ENCODE measurements at places on chromosomes 1 and 21.

- no peak for DNase-seq
Observed at GRCh38 chr1:161439280-161440232, 65.7 kb upstream of the FCGR2A start.

GRCh38 chr1:938711-939489 is 15.2 kb downstream of the SAMD11 start:
- no peak for DNase-seq

GRCh38 chr1:238499021-238499420 is 608.3 kb upstream of the ZP4 start:
- DNase-seq, result no peak

- DNase-seq, result peak; percentile 62
Observed at GRCh38 chr1:61453111-61453961, 271.6 kb downstream of the TM2D1 start.

DNA sequence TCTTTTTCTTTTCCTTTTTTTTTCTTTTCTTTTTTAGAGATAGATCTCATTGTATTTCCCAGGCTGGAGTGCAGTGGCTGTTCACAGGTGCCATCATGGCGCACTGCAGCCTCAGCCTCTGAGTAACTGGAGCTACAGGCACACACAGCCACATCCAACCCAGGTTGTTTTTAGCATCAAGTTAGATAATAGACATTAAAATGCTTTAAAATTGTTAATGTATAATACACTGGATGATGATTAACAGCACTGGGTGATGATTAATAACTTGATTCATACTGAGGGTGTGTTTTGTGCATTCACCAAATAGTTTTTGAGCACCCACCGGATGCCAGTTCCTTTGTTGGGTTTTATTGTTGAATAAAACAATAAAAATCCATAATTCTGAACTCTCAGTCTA is 75.2 kb downstream of the BEND5 start:
- no peak for DNase-seq

DNA sequence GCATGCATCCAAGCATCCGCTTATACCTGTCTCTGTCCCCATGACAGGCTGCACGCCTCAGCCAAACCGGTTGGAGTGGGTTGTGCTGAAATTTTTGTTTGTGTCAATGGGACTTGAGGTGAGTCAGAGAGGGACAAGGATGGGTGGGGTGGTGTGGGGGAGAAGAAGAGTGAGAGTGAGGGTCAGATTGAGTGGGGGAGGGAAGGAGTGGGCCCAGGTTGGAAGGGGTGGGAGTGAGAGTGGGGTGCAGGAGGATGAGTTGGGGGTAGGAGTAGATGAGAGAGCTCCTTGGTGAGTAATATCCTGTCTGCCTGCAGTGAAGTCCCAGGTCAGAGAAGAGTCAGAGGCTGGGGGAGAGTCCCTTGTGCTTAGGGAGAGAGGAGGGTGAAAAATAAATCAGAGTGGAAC is 3.3 kb upstream of the NECTIN4 start:
- no peak for DNase-seq

DNA sequence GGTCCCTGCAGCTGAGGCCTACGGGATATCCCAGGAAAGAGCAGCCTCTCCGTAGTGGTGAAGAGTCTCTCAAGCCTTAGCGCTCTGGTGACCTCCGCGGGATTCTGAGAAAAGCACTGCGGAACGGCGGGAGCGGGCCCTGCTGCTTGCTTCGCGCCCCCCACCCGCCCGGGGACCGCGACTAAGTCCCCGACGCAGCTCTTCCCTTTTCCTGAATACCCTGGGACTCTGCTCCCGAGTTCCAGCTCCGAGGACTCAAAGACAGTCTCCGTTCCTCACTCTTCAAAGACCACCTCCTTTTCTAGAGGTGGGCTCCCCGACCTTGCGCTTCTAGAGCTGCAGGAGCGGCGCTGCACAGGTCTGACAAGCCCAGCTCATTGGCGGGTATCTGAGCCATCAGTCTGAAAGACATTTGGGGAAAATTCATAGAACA is 3.6 kb upstream of the PRRX1 start:
- DNase-seq, result no peak

DNA sequence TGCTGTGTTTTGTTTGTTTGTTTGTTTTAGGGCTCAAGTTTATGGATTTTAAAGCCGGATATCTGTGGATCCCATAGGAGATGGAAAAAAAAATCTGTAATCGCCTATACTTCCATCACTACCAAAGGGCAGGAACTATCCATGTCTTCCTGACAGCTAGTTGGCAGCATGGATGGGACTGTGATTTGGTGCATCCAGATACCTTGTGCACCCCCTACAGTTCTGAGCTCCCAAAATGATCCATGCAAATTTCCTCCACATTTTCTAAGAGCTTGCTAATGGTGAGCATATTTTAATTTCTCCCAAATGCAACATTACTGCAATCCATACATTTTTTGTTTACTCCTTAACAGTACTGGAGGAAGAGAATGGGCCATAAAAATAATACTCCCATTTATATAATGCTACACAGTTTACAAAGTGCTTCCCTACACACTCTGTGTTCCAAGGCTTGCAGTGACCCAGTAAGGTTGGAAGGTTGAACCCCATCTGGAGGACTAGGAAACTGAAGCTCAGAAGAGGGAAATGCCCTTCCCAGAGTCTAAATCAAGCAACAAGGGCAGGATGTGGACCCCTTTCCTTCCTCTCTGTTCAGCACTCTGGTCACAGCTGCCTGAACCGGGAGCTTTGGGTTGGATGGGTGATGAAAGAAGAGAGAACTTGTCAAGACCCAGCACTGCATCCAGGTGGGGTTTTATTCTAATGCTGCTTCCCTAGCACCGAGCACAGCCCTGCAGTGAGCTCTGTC is 48.0 kb downstream of the CAPN8 start:
- no peak for DNase-seq

- no peak for DNase-seq
Observed at GRCh38 chr1:26182383-26182696, 5.0 kb downstream of the CNKSR1 start.

GRCh38 chr1:35603468-35603867 is 30.4 kb downstream of the TFAP2E start:
- DNase-seq, result no peak

GRCh38 chr21:41601573-41602368 is 93.8 kb upstream of the TMPRSS2 start:
- no peak for DNase-seq

GRCh38 chr1:25867210-25867991 is 8.1 kb downstream of the PAQR7 start:
- DNase-seq, result no peak

- DNase-seq, result no peak
Observed at GRCh38 chr1:201826830-201827229, 2.1 kb upstream of the IPO9 start.

- DNase-seq, result no peak
Observed at GRCh38 chr1:32695098-32695904, 7.3 kb downstream of the SYNC start.

DNA sequence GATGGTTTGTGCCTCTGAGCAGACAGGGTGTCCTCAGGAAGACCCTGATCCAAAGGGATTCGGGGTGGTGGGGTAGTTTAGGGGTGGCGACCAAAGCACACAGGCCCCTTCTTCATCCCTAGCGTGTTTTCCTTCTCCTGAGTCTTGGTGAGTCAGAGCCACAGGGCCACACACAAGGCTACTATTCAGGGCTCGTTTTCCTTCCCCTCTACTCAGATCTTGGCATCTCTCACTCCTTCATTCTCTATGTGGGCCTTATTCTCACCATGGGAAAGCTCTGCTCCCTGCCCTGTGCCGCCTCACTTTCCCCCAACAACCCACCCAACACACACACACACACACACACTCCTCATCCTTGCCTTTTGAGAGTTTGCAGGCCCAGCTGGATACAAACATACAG is 43.6 kb upstream of the WNT2B start:
- DNase-seq, result no peak

GRCh38 chr21:42515708-42516502 is 2.3 kb downstream of the SLC37A1 start:
- DNase-seq, result no peak

- no peak for DNase-seq
Observed at GRCh38 chr1:94629259-94630181, 88.0 kb upstream of the F3 start.

GRCh38 chr1:209375671-209376365 is 207.7 kb upstream of the CAMK1G start:
- no peak for DNase-seq

DNA sequence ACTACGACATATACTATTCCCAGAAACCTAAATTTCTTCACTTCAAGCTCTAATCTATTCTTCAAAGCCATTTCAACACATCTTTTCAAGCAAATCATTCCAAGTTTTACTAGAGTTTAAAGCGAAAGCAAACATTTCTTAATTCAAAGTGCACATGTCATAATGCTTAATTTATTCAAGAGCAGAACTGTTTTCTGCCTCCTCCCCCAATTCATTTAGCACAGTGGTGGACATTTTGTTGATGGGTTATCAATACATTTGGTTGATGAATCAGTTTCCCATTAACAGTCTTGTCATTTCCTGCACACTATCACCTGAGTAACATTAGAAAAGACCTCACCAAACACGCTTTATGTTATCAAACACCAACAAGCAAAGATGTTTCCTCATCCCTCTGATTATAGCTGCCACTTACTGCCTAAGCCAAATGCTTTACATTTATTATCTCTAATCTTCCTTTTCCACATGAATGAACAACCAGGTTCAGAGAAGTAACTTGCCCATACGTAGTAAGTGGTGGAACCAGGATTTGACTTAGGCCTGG is 2.0 kb downstream of the SRSF4 start:
- no peak for DNase-seq

GRCh38 chr1:234409328-234409727 is 36.1 kb downstream of the COA6 start:
- peak; percentile 60 for DNase-seq

DNA sequence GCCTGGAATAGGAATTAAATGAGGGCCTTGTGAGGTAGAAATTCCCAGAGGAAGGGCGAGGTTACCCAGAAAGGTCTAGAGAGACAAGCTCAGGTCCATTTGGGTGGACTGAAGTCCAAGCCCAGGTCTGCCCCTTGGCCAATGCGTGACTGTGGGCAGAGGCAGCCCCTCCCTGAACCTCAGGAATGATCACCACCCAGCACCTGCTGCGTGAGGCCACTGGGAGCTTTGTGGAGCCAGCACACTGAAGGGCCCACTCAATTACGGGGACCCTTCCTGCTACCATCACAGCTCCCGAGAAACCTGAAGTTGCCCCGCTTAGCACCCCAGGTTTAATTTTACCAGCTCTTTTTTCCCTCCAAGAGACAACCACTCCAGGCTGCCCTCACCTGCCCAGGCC is 6.5 kb upstream of the MATN1 start:
- no peak for DNase-seq

DNA sequence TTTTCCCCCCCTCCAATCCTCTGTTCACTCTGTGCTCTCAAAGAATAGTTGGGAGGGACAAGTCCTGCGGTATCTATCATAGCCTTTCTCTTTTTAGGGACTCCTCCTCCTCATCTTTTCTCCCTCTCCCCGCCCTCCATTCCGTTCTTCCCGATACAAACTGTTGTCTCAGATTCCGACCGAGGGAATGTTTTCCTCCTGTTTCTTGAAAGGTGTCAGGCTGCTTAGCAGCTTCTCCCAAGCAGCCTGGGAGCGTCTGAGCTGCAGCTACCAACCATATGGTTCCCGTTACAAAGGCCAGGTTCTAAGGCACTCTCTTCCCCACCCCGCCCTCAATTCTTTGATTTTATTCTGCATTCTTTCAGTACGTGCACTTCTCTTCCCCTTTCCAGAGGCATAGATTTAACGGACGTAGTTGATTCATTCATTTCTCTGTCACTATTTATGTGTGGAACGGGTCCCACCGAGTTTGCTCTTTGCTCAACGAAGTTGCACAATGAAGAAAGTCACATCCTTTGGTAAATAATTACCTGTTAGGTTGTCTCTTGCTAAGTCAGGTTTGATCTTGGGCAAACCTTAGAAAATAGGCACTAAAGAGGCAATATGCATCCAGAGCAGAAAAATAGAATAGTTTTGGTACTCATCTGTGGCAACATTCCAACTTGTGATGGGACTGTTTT is 2.8 kb downstream of the ADGRL2 start:
- no peak for DNase-seq

- DNase-seq, result no peak
Observed at GRCh38 chr1:161994175-161994668, 29.4 kb downstream of the OLFML2B start.

- DNase-seq, result no peak
Observed at GRCh38 chr1:228372183-228373003, 34.2 kb downstream of the TRIM11 start.

DNA sequence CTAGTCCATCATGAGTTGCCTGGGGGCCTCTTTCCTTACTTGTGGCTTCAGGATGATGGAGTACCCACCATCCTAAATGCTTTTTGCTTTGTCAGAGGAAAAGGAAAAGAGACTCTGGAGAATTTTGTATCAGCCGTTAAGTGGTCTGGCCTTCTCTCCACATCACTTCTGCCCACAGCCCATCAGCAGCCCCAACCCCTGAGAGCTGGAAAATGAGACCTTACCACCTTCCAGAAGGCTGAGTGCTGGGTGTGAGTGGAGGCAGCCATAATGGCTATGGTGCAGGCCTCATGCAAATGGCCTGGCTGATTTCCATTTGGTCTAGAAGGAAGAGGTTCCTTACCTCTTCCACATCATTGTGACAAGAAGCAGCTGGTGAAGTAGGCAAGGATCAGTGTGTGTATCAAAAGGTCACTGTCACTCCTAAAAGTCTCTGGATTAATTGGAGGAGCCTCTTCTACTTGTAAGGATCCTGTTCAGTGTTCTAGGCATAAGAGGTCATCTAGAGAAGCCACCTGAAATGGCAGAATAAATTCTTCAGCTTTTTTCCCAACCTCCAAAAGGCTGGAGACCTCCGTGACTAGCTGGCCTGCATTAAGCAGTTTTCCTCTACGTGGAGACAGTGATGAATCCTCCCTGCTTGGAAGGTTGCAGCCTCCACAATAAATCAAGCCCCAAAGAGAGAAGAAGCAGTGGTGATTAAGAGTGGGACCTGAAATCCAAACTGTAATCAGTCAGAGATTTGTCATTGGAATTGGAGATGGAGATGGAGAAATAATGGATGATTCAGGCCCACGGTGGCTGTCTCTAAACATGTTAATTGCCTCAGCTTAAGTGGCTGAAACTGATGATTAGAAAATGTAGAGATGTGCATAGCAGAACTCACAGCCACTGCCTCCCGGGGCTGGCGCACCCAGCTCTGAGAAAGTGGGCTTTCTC is 111.5 kb downstream of the CNIH3 start:
- DNase-seq, result no peak

GRCh38 chr1:209648931-209649776 is 3.1 kb downstream of the LAMB3 start:
- no peak for DNase-seq

- DNase-seq, result no peak
Observed at GRCh38 chr1:185645686-185646085, 88.5 kb upstream of the HMCN1 start.

GRCh38 chr1:205271277-205271676 is 43.5 kb downstream of the TMCC2 start:
- DNase-seq, result no peak

DNA sequence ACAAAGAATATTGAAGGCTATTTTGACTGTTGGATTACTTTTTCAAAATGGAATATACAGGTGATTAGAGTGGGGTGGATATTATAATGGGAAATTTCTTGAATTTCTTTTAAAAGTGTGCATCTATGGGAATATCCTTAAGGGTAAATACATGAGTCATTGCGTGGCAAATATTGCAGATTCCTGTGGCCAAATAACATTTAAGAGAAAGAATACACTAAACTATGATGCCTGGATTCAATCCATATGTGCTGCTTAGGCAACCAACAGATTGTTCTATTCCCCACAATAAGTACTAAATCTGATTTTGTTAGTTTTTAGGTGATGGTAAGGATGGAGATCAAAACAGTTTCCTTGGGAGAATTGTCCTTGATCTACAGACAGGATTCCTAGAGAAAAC is 119.5 kb downstream of the HMCN1 start:
- DNase-seq, result no peak
